Effector memory CD4-positive, alpha-beta T cell (primary cell): ENCODE measurements at places on chromosomes 4 and X.

GRCh38 chrX:39456894-39457604, 640.7 kb downstream of the BCOR start:
- DNase-seq: no peak

DNA sequence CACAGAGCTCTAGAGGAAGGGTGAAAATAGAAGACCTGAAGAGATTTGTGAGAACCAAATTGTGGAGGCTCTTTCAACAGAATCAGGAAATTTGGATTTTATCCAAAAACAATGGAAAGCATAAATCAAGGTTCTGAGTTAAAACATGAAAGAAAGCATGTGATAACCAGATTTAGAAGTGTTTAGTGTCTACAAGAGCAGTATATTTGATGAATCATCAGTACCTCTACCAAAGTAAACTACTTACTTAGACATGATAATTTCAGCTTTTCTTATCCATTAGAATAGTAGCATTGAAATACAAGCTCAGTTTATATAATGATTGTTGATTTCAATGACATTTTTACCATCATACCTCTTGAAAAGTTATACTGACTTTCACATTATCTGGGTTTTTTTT, 25.9 kb upstream of the INTU start:
- DNase-seq: no peak

DNA sequence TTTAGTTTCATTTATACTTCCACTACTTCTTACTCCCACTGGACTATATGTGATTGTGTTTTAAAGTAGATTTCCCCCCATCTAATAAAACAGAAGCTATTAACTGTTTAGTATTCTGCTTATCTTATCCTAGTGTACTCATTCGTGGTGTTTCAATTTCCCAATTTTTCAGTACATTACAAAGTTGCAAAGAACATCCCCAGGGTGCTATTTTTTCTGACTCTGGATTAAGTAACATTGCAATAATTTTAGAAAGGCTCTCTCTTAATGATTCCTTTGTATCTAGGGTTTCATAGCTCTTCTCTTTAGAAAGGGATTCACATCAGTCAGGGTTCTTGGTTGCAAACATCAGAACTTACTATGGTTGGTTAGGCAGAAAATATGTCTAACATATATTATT, 317.9 kb upstream of the DIPK2B start:
- DNase-seq: no peak

- DNase-seq: no peak
Measured at GRCh38 chr4:159103384-159103990, 608 bp downstream of the RAPGEF2 start.

DNA sequence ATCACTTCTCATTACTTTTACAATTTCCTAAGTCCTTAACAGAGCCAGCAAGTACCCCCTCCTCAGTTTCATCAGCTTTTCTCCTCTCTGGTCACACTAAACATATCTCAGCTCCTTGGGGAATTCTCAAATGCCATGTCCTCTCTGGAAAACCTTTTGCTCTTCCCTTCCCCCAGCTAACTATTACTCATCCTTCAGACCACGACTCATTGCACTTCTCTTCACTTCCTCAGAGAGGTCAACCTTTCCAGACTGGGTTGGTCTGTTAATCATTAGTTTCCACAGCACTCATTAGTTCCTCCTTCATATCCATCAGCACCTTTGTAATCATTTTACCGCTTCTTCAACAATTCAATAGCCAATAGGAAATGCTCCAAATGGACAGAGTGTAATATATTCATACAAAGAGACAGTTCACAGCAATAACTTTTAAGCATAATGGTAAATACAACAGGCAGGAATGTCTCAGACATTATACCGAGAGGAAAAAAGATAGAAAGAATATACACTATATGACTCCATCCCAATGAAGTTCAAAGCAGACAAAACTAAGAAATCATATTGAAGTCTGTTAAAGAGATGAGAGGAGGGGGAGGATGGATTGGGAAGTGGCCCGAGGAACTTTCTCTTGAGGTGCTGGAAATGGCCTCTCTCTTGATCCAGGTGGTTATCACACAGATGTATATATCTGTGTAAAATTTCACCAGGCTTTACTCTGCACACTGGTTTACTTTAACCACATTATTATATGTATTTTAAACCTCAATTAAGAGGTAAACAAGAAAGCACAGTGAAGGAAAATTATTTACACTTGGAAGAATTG, 39.6 kb downstream of the DDX60L start:
- DNase-seq: no peak

DNA sequence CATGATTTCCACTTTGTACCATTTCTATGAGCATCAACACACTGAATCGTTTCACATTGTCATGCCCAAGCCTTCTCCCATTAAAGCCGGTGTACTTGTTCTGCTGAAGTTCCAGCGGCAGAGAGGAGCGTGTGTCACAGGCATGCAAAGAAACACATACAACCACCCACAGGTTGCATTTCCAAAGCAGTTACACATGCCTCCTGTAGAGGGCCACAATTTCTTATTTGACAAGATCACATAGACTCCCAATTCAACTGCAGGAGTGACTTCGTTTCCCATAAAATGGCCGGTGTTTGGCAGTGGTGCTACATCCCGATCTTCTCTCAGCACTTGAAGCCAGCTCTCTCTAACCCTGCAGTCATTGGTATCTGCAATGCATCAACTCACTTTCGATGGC, 992.6 kb downstream of the NLGN4X start:
- no peak for DNase-seq
